ENCODE measurements at places on chromosomes 2 and 18. TPM values are rescaled to one million over a fixed set of nuclear protein-coding genes. Genes with fewer than 3 reads are reported as not detected.
A peak's percentile ranks its signal among the peaks of the same experiment; 100 is the strongest.

DNA sequence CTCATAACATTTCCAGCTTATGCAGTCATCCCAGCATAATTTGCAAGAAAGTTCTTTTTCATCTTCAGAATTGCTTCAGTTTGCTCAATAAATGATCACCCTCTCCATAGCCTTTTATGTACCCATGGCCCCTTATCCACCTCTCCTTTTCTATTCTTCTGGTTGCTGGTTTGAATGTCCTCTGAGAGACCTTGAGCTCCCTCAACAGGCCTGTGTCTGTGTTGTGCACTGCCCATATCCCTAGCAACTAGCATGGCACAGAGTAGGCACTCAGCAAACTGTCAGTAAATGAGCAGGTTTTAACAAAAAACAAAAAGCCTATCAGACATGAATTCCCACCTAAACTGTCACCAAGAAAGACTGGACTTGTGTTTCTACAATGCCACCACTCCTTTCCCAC, 160.5 kb downstream of the AKAIN1 start:
- no peak for DNase-seq

GRCh38 chr2:68771211-68771751, 36.7 kb downstream of the ARHGAP25 start:
- peak; percentile 61 for DNase-seq

GRCh38 chr2:106201661-106202060, 7.6 kb upstream of the UXS1 start:
- DNase-seq, result no peak

DNA sequence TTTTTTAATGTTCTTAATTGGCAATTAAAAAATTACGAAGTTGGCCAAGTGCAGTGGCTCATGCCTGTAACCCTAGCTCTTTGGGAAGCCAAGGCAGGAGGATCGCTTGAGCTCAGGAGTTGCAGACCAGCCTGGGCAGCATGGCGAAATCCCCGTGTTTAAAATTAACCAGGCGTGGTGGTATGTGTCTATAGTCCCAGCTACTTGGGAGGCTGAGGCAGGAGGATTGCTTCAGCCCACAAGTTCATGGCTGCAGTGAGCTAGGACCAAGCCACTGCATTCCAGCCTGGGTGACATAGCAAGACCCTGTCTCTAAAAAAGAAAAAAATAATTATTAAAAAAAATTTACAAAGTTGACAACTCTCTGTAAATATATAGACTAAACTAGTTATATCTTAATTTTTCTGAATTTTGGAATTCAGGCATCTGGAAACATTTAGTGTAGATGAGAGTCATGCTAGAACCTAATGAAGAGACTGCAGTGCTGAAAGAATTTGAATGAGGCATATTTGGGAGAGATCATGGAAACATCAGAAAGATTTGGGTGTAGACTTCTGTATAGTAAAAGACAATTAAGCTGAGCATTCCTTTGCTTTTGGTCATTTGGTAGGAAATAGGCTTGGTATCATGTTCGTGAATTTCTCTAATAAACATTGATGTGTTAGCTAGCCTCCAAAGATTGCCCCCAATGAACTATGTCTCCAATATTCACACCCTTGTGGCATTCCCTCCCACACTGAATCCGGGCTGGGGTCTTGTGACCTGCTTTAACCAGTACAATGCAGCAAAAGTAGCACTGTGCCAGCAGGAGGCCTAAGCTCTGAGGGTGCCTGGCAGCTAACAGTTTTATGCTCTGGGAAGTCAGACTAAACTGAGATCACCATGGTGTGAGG, 4.2 kb upstream of the ROCK1 start:
- DNase-seq, result no peak

The PIEZO2 gene
- 47.2 TPM for total RNA-seq

The GALNT14 gene
- total RNA-seq, result 1.5 TPM

DNA sequence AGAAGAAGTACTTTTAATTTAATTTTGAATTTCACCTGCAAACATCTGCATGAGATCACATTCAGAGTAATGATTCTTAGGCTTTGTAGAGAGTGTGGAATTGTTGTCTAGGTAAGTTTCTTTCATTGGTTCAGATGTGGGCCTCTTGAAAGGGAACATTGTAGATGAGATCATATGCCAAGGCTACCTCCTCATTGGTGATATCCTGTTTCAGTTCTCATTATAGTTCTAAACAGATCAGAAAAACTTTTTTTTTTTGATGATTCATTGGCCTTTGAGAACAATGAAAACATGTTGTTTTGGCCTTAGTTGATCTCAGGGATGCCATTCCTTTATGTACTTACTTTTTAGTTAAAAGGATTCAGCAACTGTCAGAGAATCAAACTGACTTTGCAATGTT, 44.5 kb downstream of the EML6 start:
- no peak for DNase-seq

GRCh38 chr2:157337978-157338377, 12.4 kb upstream of the ERMN start:
- DNase-seq, result no peak

The TGFA gene
- total RNA-seq, result 0.44 TPM

The IL18R1 gene
- 0.98 TPM for total RNA-seq
